ENCODE measurements at places on chromosomes 5 and 9.

DNA sequence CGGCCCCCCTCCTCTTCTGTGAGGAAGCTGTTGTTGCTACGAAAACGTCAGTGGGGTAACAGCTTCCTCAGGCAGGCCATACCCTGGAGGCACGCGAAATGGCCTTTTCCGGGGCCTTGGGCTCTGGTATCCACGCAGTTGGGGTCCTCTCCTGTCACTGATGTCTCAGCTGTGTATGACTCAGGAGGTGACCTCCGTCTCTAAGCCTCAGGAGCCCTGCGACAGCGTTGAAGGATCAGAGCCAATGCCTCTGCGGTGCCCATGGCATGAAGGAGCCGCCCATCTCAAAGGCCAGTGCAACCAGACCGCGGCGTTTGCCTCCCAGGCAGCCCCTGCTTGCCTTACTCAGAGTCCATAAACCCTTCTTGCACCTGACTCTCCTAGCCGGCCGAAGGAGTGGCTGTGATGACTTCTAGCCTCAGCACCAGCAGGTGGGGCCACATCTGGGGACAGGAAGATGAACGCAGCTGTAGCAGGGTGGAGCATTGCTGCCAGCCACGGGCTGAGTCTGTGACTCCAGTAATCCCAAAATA lies 1.0 kb upstream of the MXD3 start:
- DNase-seq: no peak

DNA sequence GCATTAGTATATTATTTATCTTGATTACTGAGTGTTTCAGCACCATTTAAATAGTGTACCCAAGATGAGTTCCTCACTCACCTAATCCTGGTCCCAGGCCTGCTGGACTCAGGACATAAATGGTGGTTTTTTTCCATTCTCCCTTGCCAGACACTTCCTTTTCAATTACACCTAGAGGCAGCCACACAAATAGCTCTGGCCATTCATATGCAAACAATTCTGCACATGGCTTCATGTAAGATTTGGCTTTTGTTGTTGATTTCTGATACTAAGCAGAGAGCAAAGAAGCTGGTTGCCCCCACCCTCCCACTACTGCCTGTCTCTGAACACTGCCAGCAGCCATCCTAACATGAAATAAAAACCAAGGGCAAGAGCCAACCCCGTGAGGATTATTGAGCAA lies 180.4 kb downstream of the SEMA5A start:
- DNase-seq: no peak

- no peak for DNase-seq
These were observed 15.3 kb downstream of the TERT start for GRCh38 chr5:1279443-1280151.

- no peak for DNase-seq
These were observed 551.6 kb downstream of the PRDM9 start for GRCh38 chr5:24059006-24059405.

- DNase-seq: no peak
These were observed 216.6 kb downstream of the TLE1 start for GRCh38 chr9:81472701-81473100.

DNA sequence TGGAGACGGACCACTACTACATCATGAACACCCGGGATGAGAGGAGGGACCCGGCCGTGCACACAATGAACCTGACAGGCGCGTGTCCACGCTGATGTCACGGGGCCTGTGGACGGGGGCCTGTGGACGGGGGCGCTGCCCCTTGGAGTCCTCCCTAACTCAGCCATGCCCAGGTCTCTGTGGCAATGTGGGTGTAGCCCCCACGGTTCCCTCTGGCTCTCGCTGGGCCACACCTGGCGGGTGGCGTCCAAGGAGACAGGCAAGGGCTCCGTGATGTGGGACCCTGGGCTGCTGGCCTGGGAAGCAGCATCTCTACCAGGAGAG lies 22.1 kb downstream of the PAEP start:
- no peak for DNase-seq

DNA sequence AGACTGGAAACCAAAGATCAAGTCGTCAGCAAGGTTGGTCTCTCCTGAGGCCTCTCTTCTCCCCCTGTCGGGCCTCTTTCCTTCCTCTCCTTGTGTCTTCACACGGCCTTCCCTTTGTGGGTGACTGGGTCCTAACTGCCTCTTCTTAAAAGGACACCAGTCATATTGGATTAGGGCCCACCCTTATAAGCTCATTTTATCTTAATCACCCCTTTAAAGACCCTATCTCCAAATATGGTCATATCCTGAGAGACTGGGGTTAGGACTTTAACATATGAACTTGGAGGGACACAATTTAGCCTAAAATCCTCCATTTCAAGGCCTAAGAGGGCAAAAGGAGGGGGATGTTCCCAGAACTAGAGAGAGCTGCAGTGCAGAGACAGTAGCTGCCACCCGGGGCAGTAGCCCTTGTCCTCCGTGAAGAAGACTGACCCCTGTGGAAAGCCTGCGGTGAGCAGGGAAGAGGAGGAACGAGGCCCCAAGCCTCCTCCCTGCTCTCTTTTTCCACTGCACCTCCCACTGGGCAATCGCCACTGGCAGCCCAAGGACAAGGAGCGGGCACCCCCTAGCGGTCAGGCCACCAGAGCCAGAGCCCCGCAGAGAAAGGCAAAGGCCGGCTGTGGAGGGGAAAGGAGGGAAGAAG lies 34.9 kb downstream of the CFAP90 start:
- peak; percentile 88 for DNase-seq

- no peak for DNase-seq
These were observed 73.9 kb downstream of the SH3PXD2B start for GRCh38 chr5:172380301-172380986.

DNA sequence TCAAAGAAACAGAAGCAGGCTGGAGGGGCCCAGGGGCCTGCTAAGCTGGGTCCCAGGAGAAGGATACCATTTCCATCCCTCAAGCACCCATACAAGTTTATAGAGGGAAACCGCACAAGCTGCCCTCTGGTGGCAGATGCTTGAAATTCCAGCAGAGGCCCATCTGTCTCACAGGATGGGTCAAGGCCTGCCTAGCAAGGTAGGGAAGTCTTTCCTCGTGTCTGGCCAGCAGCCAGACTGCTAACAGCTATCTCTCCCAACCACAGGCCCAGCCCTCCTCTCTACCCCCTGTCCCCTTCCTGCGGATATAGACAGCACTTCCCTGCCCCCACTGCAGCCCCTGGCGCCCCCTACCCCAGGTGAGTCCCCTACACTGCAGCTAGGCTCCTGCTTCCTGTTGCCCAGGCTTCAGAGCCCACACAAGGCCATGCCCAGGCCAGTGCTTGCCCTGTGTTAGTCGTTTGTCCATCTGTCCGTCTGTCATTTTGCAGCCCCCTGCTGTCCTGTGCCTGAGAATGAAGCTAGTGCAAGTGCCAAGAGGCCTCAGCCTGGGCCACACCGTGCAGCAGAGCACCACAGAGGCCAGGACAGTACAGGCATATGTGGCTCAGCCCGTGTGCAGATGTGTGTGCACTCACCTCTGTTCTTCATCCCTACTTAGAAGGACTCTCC lies 26.2 kb downstream of the TCF7 start:
- peak; percentile 82 for DNase-seq

- DNase-seq: no peak
These were observed 207.6 kb downstream of the FSTL4 start for GRCh38 chr5:133404724-133405123.

GRCh38 chr5:172633403-172633970 lies 7.6 kb upstream of the NEURL1B start:
- DNase-seq: no peak

- DNase-seq: peak; percentile 27
These were observed 744 bp downstream of the OTULIN start for GRCh38 chr5:14665101-14665822.

- DNase-seq: no peak
These were observed 249.7 kb upstream of the TMEM161B start for GRCh38 chr5:88518131-88519016.

DNA sequence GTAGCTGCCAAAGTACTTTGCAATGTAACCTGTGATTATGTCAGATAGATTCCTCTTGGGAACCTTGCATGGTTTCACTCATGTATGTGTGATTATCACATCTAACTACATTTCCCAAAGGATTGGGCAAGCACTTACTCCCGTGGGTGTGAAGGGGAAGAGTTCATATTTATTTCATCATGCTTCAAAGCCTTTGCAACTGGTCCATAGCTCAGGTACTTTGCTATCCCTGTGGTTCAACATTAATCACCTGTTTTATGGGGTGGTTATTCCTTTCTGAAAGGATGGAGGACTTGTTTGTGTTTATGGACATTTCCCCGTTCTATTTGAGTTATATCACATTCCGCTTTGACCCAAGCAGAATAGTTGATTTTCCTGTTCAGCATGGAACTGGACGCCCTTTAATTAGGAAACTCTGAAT lies 13.6 kb upstream of the ERMP1 start:
- DNase-seq: peak; percentile 89

DNA sequence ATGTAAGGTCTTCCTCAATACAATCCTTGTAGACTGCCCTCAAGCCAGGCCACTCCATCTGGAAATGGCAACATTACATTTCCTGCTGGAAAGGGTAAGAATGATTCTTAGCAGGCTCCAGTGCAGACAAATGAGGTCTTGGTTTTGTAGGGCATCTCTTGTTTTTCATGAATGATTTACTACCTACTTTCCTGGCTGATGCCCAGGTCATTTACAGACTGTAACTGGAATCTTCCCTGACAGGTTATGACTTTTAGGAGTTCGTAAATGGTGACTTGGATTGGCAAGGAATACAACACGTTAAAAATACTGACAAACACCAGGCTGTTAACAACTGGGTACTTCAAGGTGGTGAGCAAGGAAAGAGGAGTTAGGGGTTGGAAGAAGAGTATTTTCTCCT lies 510.5 kb upstream of the TNC start:
- no peak for DNase-seq

DNA sequence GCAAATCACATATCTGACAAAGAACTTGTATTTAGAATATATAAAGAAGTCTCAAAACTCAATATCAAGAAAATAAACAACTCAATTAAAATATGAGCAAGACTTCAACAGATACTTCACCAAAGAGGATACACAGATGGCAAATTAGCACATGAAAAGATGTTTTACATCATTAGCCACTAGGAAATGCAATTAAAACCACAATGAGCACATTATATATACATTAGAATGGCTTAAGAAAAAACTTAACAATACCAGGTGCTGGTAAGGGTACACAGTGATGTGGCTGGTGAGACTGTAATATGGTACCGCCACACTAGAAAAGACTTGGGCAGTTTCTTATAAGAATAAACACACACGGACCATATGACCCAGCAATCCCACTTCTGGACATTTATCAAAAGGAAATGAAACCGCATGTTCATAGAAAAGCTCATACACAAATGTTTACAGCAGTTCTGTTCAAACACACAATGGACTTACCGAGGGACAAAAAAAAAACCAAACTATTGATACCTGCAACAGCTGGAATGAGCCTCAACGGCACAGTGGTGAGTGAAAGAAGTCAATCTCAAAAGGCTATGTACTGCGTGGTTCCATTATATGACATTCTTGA lies 27.6 kb downstream of the SEMA4D start:
- no peak for DNase-seq

GRCh38 chr5:177372910-177373309 lies 11.3 kb upstream of the SLC34A1 start:
- DNase-seq: no peak

DNA sequence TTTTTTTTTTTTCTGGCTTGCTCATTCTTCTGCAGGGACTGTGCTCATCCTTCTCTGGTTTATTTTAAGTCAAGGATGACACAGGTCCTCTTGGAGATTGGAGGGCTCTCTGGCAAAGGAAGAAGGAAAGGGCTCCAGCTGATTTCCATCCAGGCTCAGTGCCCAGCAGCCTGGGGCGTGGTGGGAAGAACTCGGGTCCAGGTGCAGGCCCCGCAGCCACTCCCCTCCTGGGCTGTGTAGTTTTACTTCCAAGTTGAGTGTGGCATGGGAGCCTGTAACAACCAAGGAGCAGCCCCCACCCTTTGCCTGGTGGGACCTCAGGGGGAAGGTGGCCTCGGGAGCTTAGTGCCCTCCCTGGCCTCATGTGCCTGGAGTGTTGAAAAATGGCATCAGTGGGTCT lies 58.9 kb downstream of the ANKRD33B start:
- no peak for DNase-seq

DNA sequence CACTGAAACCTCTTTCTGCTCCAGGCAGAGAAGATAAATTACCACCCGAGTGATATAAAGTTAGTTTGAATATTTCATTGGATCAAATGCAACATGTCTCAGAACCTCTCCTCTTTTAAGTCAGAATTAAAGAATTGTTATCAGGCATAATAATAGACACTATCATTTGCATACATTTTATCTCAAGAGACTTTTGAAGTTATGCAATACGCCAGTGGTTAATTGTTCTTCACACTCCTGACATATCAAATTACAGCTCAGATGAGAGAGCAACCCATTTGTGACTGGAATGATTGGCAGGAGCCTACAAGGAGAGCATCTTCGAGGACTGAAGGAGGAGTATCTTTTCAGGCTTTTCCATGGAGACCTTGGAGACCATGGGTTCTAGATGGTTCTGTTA lies 452.2 kb downstream of the KDM4C start:
- DNase-seq: no peak

GRCh38 chr9:74958587-74958986 lies 5.9 kb upstream of the C9orf40 start:
- no peak for DNase-seq

- no peak for DNase-seq
These were observed 1012.4 kb downstream of the CDH18 start for GRCh38 chr5:18975624-18976023.

DNA sequence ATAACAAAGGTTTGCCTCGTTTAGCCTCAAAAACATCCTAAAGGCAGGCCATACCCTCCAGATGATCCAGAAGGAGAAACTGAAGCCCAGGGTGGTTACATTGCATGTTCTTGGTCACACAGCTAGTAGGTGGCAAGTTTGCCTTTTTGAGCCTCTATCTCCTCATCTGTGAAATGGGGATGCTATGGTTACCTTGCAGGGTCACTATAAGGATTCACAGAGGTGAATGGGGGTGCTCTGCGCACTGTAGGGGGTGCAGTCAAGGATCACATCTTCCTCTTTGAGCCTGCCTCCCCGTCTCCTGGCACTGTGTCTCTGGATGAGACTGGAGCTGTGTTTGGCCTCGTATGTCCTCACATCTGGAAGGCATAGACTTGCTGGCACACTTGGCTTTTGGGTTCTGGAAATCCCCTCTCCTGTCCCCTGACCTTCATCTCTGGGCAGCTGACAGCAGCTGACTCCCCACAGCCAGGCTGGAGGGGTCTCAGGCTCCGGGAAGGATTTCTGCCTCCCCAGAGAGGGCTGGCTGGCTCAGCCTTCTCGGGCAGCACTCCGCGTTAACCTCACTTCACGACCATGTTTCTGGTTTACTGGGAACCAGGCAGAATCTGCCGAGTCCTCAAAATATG lies 167.7 kb downstream of the RGS3 start:
- no peak for DNase-seq

GRCh38 chr5:4659851-4660250 lies 480.3 kb upstream of the ADAMTS16 start:
- no peak for DNase-seq

- peak; percentile 23 for DNase-seq
These were observed 42.1 kb downstream of the WDR41 start for GRCh38 chr5:77449981-77450380.

Measured in inflammatory macrophage treated with lipopolysaccharide for 1 hour (primary cell).